ENCODE measurements at places on chromosomes 6 and 20.
A peak's percentile ranks its signal among the peaks of the same experiment; 100 is the strongest.

GRCh38 chr6:168282985-168283685, 36.4 kb downstream of the DACT2 start:
- no peak for DNase-seq

DNA sequence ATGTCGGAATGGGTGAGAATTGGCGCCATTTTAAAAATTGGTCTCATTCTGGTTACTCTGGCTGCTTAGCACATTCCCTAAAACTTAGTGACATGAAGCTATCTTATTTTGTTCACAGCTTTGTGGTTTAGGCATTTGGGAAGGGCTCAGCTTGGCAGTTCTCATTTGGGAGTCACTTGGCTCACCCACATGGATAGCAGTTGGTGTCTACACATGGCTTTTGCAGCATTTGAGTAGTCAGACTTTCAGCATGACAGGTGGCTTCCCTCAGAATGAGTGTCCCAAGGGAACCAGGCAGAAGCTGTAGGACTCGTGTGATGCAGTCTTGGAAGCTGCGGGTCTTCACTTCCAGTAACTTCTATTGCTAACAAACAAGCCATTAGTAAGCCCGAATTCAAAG, 64.6 kb downstream of the UST start:
- no peak for DNase-seq

DNA sequence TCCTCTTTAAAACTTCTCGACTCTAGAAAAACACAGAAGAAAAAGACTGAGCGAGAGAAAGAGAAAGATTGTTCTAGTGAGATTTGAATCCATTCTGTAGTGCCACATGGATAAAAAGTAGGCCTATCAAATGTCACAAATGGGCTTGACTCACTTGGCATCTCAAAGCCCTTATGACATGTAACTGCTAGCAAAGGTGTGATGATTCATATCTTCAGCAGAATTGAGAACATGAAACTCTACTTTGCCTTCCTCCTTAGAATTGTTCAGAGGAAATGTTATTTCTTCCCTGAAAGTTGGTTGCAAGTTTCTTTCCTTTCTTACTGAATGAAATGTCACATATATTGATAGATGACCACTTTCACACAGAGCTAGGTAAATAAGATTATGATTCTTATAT, 40.4 kb upstream of the DUSP22 start:
- DNase-seq: no peak

GRCh38 chr6:133610971-133611370, 277.9 kb upstream of the TCF21 start:
- DNase-seq: no peak

GRCh38 chr20:20341371-20341770, 26.5 kb upstream of the INSM1 start:
- no peak for DNase-seq

- no peak for DNase-seq
Observed at GRCh38 chr6:38021571-38021970, 202.0 kb downstream of the ZFAND3 start.

GRCh38 chr6:32830017-32830416, 8.5 kb downstream of the TAP2 start:
- no peak for DNase-seq

DNA sequence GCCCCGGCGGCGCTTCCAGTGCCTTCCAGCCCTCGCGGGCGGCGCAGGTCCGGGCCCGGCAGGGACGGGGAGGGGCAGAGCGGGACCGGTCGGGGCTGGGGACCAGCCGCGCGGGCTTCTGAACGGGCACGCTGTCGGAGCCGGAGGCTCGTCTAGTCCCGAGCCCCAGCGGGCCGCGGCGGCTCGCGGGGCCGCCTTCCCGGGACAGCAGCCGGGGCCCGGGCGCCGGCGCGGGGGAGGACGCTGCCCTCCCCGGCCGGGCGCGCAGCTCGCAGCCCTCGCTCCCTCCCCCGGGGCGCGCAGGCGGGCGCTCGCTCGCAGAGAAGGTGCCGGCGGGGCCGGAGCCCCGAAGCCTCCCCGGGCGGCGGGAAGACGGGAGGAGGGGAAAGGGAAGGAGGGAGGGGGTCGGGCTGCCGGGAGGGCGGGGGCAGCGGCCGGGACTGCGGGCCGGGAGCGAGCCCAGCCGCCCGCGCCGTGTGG, 696 bp upstream of the SIRPA start:
- no peak for DNase-seq

- DNase-seq: no peak
Observed at GRCh38 chr6:118578617-118579016, 30.5 kb downstream of the PLN start.

GRCh38 chr20:38144974-38145728, 19.9 kb downstream of the TGM2 start:
- DNase-seq: no peak

DNA sequence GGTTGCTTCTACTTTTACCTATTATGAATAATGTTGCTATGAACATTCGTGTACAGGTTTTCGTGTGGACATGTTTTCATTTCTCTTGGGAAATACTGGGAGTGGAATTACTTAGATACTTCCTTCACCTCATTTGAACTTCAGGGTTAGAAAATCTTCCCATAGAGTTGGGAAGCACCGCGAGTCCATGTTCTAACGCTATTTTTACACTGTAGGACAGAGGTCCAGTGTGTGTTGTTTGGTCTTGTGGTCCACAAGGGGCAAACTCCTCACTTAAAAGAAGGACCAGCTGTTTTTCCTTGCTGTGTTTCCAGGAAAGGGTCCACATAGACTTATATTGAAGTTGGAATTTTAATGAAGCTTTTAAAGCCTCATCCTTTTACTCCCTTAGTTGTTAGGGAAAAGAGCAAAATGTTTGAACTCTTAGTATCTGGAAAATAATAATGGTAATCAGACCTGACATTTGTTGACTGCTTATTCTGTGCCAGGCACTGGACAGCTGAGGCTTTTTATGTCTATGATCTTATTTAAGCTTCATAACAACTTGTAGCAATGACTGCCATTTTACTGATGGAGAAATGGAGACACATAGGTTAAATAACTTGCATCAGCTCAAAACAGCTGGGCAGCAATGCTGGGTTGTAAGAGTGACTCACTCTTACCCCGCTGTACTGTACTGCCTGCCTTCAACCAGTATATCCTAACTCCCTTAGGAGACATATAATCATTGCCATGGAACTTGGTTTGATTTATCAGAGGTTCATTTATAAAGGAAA, 52.0 kb downstream of the CDC5L start:
- no peak for DNase-seq

- no peak for DNase-seq
Observed at GRCh38 chr20:57139342-57140093, 126.9 kb downstream of the BMP7 start.

DNA sequence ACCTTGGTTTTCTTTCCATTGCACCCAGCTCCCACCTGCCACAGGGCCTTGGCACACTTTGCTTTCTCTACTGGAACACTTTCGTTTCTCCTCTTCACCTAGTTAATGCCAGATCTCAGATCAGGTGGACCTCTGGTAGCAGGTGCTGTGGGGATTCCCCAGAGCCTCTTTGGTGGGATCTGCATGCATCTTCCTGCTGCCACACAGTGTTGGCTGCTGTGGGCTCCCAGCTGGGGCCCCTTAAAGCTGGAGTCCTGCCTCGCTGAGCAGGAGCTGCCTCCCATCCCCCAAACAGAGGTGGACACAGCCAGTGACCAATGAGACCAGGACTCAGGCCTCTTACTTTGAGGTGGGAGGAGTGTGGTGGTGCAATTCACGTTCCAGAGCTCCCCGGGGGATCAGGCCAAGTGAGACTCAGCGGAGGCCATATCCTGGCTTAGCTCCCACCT, 28.4 kb downstream of the CEBPB start:
- no peak for DNase-seq

DNA sequence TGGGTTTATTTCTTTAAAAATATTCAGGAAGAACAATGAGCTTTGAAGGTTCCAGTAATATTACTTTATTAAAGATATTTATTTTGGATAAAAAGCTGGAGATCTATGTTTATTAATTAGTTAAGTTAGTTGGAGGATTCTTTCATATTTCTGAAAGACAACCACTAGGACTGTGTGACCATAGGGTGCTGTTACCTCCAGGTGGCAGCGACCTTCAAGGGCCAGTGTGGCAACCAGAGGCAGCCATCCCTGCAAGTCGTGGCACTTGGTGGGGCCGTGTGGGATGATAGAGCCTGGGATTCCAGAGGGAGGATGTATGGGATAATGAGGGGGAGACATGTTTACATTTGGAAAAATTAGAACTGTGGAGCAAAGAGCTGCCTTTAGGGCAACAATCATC, 95.5 kb upstream of the SCP2D1 start:
- no peak for DNase-seq

GRCh38 chr20:63509088-63509564, 10.2 kb upstream of the EEF1A2 start:
- DNase-seq: no peak

GRCh38 chr20:64064145-64064698, 1.2 kb downstream of the TCEA2 start:
- no peak for DNase-seq

DNA sequence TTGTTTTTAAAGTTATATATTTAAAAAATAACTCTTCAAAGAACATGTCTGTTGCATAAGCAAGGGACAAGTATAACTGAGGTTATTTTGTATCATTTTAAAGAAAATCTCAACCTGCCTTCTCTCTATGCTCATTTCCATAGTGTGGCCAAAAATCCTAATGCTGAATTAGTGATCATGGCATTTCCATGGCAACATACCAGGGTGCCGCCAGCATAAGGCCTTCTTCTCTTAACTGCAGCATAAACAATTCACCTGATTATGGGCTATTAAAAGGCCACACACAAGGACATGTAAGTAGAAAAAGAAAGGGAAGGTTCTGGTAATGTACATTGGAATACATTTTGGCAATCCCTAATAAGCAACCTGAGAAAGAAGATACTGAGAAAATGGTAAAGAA, 95.1 kb upstream of the RNF217 start:
- DNase-seq: no peak

DNA sequence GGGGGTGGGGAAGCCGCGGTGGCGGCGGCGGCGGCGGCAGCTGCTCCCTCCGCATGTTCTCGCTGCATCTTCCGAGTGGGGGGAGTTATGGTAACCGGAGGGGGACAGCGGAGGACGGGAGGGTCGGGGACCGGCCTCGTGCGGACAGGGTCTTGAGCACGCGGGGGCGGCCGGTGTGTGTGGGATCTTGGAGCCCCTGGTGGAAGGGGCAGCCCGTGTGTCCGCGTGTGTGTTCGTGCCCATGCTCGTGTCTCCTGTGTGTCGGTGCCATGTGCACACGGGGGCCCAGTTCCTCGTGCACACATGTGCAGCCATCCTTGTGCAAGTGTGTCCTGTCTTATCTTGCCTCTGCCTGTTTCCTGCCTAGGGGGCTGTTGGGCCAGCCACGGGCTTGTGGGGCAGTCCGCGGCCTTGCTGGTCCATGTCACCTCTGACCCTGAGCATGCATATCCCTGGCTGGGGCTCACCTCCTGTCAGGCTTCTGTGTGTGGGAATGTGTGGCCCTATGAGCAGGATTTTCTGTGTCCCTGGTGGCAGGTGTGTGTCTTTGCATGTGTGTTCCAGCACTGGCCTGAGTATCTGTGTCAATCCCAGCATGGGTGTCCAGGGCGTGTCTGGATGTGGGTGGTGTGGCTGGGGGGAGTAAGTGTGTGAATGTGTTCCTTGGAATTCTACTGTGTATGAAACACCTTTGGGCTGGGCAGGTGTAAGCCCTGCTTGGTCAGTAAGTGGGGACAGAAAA, 8.5 kb downstream of the SYNGAP1 start:
- DNase-seq: peak; percentile 41

DNA sequence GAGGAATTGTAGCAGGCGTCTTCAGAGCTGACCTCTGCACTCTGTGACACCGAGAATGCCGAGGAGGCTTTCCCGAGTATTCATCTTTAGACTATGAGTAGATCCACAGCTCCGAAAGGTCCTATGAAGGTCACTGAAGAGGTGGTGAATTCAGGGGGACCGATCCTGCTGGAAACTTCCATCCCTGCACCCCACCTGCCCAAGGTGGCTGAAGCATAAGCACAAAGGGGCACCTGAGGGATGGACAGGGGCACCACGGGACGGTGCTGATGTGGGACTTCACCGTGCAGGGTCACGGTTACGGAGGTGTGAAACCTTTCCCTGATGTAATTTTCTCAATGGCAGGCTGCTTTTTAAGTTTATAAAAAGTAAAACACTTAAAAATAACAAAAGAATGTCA, 24.4 kb downstream of the DIDO1 start:
- DNase-seq: no peak

GRCh38 chr6:132131351-132131750, 180.2 kb upstream of the CCN2 start:
- DNase-seq: no peak

- no peak for DNase-seq
Observed at GRCh38 chr6:347232-347631, 44.3 kb upstream of the IRF4 start.

DNA sequence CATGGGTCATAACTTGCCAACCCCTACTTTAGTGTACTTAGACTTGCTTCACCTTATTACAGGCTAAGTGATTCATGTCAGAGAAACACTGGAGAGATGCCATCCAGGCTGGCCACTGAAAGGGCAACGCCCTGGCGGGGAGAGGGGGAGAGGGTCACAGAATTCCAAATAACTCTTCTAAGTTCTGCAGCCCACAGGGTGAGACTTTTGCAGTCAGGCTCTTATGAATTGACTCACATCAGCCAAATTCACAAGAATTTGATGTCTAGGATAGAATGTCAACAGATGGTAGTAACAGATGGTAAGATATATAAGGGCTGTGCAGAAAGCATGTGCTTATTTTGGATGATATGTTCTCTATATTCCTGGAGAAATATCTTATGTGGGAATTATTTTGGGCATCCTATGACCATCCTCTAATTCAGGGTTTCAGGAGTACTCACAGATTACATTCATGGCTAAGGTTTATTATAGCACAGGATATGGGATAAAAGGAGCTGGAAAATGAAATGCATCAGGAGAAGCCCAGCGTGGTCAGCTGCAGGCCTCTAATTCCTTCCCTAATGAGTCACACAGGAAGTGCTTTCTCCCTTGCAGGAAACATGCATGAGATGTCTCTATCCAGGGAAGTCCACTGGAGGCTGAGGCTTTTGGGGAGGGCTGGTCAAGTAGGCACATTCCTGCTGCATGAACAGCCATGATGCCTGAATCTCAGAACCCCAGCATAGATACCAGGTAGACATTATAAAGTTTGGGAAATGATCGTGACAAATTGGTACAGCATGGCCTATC, 58.7 kb upstream of the RIN2 start:
- DNase-seq: no peak

DNA sequence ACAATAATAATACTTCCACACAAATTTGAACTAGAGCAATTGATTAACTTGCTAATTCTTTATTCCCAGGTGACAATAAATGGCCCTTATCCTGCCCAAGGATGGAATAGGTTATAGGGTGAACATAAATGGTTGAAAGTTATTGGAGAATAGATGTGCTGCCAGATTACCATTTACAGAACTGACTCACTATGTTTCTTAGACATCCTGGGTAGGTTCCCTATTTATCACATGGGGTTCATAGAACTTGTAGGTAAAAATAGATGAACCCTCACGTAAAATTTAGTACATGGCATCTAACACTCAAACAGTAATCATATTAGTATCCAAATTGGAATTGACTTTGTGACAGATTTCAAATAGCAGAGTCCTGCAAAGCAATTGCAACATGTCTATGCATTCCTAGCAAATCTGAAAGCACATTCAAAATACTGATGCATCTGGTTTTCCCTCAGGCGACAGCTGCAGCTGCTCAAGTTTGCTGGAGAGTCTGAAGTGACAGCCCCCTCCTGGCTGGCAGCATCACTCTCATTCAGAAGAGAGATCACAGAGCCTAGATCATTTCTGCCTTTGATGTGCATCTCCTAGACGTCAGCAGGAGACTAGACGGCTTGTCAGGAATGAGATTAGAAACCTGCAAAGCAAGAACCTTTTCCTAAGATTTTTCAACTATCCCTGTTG, 80.2 kb upstream of the RNF217 start:
- DNase-seq: no peak

Measured in activated naive CD4-positive, alpha-beta T cell treated with Interleukin-2 at 50 U/mL for 16 hours (primary cell).